ENCODE measurements at places on chromosomes 11 and 22.

DNA sequence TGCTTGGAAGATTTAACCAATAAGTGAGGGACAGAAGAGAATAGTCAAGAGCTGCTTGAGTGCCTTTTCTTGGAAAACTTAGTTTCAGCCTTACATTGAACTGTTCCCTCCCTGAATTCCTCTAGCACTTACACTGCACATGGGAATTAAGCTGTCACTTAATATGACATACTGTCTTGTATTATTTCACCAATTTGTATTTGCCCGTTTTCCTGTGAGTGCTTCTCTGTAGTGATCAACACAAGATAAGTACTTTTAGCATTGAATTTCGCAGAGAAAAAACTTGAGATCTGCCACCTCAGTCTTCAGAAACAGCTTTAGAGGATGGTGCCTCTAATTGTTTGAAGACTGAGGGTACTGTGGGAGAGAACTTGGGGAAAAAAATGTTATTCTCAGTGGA lies 3.7 kb downstream of the SPCS2 start:
- H3K4me3 ChIP-seq, result no peak overlapping the region
- H3K4me1 ChIP-seq, result peaks cover 70% of the 10 kb centered on the region
- DNase-seq, result no peak
- H3K36me3 ChIP-seq, result peaks cover 32% of the 10 kb centered on the region
- no peak overlapping the region for H3K27ac ChIP-seq
- no peaks in the 10 kb centered on the region for H3K27me3 ChIP-seq

DNA sequence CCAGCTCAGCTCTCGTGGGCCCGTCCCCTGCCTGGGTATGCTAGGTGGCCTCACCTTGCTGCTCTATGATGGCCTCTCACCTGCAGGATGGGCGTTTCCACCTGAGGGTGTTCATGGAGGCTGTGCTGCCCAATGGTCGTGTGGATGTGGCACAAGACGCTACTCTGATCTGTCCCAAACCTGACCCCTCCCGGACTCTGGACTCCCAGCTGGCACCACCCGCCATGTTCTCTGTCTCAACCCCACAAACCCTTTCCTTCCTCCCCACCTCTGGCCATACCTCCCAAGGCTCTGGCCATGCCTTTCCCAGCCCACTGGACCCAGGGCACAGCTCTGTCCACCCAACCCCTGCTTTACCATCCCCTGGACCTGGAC lies 2.1 kb downstream of the ZP1 start:
- no peak overlapping the region for H3K4me3 ChIP-seq
- H3K36me3 ChIP-seq, result no peaks in the 10 kb centered on the region
- no peaks in the 10 kb centered on the region for H3K27me3 ChIP-seq

GRCh38 chr11:122276221-122276620 lies 160.2 kb upstream of the BLID start:
- no peak overlapping the region for H3K4me3 ChIP-seq
- H3K4me1 ChIP-seq, result no peaks in the 10 kb centered on the region
- H3K36me3 ChIP-seq, result no peaks in the 10 kb centered on the region
- H3K27me3 ChIP-seq, result no peaks in the 10 kb centered on the region

DNA sequence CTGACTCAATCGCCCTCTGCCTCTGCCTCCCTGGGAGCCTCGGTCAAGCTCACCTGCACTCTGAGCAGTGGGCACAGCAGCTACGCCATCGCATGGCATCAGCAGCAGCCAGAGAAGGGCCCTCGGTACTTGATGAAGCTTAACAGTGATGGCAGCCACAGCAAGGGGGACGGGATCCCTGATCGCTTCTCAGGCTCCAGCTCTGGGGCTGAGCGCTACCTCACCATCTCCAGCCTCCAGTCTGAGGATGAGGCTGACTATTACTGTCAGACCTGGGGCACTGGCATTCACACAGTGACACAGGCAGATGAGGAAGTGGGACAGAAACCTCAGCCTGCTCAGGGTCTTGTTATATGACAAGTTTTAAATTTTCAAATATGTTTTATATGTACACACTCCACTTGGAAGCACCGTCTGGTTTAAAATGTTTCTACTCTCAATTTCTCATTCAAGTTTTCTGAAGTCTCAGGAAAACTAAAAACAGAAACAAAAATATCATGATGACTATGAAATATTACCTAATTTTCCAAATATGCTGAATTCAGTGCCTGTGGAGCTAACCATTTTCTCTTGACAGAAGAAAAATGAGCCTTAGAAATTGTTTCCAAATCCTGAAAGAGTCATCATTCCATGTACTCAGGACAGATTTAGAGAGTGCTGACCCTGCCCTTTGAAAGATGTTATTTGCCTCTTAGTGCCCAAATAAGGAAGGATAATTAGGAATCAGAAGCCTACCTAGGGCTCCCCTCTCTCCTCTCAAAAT lies 48.8 kb upstream of the TOP3B start:
- H3K4me1 ChIP-seq, result peaks cover 15% of the 10 kb centered on the region
- peaks cover 8% of the 10 kb centered on the region for H3K27me3 ChIP-seq
- no peaks in the 10 kb centered on the region for H3K36me3 ChIP-seq
- no peak overlapping the region for H3K27ac ChIP-seq
- no peak for DNase-seq

DNA sequence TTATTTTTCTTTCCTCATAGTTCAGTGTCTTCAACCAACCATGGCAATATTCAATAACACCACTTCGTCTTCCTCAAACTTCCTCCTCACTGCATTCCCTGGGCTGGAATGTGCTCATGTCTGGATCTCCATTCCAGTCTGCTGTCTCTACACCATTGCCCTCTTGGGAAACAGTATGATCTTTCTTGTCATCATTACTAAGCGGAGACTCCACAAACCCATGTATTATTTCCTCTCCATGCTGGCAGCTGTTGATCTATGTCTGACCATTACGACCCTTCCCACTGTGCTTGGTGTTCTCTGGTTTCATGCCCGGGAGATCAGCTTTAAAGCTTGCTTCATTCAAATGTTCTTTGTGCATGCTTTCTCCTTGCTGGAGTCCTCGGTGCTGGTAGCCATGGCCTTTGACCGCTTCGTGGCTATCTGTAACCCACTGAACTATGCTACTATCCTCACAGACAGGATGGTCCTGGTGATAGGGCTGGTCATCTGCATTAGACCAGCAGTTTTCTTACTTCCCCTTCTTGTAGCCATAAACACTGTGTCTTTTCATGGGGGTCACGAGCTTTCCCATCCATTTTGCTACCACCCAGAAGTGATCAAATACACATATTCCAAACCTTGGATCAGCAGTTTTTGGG lies at the start of gene OR51T1:
Gene OR51T1, plus strand, starts transcription at position 41 of the 641 bp plus-strand sequence. Its CDS starts 0 bp downstream, at position 41.
- H3K36me3 ChIP-seq, result no peaks in the 10 kb centered on the region
- DNase-seq, result no peak
- H3K27ac ChIP-seq, result no peak within 1 kb of the TSS
- H3K4me1 ChIP-seq, result no peaks in the 10 kb centered on the region
- no peaks in the 10 kb centered on the region for H3K27me3 ChIP-seq

DNA sequence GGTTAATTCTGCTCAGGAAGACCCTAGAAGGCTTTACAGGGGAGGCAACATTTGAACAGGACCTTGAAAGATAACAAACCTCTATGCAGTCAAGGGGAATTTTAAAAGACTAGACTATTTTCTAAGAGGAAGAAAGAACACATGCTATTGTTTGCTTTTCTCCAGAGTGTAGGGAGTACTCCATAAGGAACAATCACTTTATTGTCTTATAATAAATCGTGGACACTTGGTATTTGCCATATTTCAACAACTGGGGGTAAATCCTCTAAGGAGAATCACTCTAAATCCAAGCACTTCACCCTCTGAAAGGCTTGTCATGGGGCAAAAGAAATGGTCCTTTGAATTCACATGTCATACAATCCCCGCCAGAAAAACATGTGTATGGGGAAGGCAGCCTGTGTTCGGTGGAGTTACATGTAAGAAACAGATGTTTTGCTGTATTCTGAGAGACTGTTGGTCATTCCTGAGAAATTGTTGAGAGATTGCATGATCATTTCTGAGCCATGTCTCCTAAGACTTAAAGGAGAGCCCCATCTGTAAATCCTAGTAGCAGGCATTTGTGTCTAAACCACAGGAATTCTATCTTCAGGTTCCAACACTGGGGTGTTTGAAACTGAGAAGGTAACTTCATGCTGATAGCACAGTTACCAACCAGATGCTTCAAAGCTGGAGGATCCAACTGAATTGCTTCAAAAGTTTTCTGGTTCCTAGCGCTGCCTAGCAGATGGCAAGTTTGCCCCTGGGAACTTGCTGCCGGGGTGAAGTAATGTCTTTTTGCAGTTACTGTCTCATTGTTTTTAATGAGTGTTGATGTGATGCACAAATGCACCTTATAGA lies 66.8 kb downstream of the FZD4 start:
- H3K27ac ChIP-seq, result no peak overlapping the region
- peaks cover 10% of the 10 kb centered on the region for H3K27me3 ChIP-seq
- H3K4me1 ChIP-seq, result no peaks in the 10 kb centered on the region

DNA sequence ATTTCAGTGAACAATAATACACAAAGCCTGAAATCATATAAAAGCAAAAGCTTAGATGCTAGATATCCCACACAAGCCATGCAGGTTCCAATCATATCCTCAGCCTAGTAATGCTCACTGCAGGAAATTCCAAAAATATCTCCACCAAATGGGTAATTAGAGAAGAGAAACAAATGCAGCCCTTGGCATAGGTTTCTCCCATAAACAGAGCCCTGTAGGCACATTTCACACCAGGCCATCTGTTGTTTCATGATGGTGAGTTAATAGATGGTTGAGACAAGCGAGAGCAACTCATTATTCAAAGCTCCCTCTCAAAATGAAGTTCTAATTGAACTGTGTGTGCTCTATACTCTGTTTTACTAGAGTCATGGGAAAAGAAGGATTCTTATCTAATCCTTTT lies 154.6 kb upstream of the TRPC6 start:
- no peak overlapping the region for H3K27ac ChIP-seq
- no peaks in the 10 kb centered on the region for H3K4me1 ChIP-seq
- H3K4me3 ChIP-seq, result no peak overlapping the region
- DNase-seq, result no peak
- no peaks in the 10 kb centered on the region for H3K36me3 ChIP-seq
- no peaks in the 10 kb centered on the region for H3K27me3 ChIP-seq

DNA sequence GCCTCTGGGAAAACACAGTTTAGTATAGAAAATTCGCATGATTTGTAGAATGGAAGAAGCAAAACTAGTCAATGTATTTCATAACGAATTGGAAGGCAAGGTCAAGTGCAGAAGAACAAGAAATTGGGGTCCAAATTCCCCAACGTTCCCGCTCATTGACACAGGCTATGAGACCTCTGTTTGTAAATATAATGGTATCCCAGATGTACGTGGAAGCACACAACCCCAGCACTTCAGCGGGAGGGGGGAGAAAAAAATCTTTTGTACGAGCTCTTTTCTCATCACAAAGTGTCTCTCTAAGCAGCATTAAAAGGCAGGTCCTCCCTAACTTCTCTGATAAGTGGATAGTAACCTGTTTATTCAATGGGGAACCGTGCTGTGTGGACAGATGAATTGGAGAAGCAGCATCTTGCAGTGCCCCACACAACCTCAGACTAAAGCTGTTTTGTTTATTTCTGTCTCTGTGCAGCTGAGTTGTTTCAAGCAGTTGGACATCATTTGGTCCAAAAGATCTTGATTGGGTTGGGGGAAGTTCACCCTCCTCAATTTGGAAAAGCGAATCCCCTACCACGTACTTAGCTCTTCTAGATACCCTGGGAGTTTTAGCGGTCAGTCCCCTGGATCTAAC lies 1.1 kb upstream of the GAB2 start:
- peak overlapping the region; percentile 10 for H3K27ac ChIP-seq
- H3K4me1 ChIP-seq, result peaks cover 35% of the 10 kb centered on the region
- peak overlapping the region; percentile 75 for H3K4me3 ChIP-seq

DNA sequence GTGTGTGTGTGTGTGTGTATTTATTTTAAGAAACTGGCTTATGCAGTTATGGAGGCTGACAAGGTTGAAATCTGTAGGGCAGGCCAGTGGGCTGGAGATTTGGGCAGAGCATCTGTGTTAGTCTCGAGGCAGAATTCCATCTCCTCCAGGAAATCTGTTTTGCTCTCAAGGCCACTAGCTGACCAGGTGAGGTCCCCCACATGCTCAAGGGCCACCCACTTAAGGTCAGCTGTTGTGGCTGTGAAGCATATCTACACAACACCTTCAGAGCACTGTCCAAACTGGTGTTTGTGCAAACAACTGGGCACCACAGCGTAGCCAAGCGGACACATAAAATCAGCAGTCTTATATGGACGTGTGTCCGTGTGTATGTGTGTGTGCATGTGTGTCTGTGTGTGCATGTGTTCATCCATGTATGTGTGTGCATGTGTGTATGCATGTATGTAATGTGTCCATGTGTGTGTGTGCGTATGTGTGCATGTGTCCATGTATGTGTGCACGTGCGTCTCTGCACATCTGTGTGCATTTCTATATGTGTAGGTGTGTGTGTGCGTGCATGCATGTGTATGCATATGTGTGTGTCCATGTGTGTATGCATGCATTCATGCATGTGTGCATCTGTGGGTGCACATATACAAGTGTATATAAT lies 400.9 kb downstream of the BRD1 start:
- H3K27me3 ChIP-seq, result peaks cover 12% of the 10 kb centered on the region
- H3K4me1 ChIP-seq, result no peaks in the 10 kb centered on the region
- H3K36me3 ChIP-seq, result no peaks in the 10 kb centered on the region
- H3K27ac ChIP-seq, result no peak overlapping the region

DNA sequence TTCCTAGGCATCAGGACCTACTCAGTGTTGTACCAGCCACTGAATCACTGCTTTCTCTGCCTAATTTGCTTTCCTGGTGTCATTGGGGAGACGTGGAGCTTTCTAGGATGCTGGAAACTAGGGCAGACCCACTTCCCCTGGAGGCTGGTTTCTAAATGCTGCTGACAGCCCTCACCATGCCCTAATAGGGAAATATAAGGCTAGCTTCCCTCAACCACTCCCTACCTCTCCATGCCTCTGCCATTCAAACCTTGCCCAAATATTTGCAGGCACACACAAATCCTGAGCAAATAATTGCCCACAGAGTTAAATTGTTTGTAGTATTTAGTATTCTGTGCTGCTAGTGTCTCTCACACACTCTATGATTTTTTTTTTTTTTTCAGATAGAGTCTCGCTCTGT lies 310.2 kb downstream of the DDX10 start:
- no peak overlapping the region for H3K27ac ChIP-seq
- H3K27me3 ChIP-seq, result no peaks in the 10 kb centered on the region
- no peak overlapping the region for H3K4me3 ChIP-seq
- H3K4me1 ChIP-seq, result no peaks in the 10 kb centered on the region

DNA sequence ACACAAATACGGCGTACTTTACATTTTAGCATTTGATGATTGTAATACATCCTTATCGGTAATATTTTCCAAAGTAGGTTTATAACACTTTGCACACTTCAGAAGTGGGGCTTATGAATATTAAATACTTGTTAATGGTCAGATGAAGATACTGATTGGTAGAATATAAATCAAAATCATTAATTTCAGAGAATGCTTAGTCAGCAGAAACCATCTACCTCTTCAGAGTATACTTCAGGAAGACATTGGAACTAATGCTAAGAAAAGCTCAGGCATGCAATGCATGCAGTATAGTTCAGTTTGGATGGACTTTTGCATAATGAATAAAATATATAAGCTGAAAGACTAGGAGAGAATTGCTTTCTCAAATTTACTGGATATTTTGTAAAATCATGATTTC lies 19.7 kb upstream of the TECTA start:
- H3K36me3 ChIP-seq, result peaks cover 11% of the 10 kb centered on the region
- DNase-seq, result no peak
- H3K4me3 ChIP-seq, result no peak overlapping the region
- H3K4me1 ChIP-seq, result peaks cover 9% of the 10 kb centered on the region

- H3K4me1 ChIP-seq, result no peaks in the 10 kb centered on the region
- H3K27me3 ChIP-seq, result peaks cover 25% of the 10 kb centered on the region
- no peak overlapping the region for H3K4me3 ChIP-seq
- H3K27ac ChIP-seq, result no peak overlapping the region
These were observed 102.7 kb downstream of the FEZ1 start for GRCh38 chr11:125393331-125393730.

- H3K4me3 ChIP-seq, result no peak overlapping the region
- no peaks in the 10 kb centered on the region for H3K27me3 ChIP-seq
- no peaks in the 10 kb centered on the region for H3K36me3 ChIP-seq
- H3K4me1 ChIP-seq, result no peaks in the 10 kb centered on the region
These were observed 202.8 kb upstream of the BDNF start for GRCh38 chr11:27902981-27903624.

GRCh38 chr11:81644239-81644840 lies 1089.3 kb downstream of the FAM181B start:
- H3K27ac ChIP-seq, result no peak overlapping the region
- H3K36me3 ChIP-seq, result no peaks in the 10 kb centered on the region
- peak; percentile 6 for DNase-seq
